AG08395 (cell line): ENCODE measurements at places on chromosomes 3 and 15.
A peak's percentile ranks its signal among the peaks of the same experiment; 100 is the strongest.

DNA sequence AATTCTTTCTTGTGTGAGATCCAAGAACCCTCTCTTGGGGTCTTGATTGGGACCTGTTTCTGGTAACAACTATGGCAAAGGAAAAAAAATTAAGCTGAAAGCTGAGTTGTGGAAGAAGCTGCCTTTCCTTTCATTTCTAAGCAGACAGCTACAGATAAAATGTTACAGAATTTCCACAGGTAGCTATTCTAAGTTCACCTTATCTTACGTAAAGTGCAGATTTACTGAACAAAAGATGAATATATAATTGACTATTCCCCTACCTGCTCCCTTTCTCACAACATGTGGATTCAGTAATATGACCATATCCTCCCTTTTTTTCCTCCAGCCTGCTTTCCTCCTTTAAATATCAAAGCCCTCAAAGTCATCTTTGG, 36.6 kb downstream of the CLEC3B start:
- no peak for DNase-seq

- DNase-seq: no peak
These were observed 2.1 kb downstream of the ACOX2 start for GRCh38 chr3:58534592-58535494.

GRCh38 chr3:61645148-61645547, 83.8 kb downstream of the PTPRG start:
- no peak for DNase-seq

GRCh38 chr3:52539010-52539653, 2.7 kb downstream of the UQCC5 start:
- no peak for DNase-seq

DNA sequence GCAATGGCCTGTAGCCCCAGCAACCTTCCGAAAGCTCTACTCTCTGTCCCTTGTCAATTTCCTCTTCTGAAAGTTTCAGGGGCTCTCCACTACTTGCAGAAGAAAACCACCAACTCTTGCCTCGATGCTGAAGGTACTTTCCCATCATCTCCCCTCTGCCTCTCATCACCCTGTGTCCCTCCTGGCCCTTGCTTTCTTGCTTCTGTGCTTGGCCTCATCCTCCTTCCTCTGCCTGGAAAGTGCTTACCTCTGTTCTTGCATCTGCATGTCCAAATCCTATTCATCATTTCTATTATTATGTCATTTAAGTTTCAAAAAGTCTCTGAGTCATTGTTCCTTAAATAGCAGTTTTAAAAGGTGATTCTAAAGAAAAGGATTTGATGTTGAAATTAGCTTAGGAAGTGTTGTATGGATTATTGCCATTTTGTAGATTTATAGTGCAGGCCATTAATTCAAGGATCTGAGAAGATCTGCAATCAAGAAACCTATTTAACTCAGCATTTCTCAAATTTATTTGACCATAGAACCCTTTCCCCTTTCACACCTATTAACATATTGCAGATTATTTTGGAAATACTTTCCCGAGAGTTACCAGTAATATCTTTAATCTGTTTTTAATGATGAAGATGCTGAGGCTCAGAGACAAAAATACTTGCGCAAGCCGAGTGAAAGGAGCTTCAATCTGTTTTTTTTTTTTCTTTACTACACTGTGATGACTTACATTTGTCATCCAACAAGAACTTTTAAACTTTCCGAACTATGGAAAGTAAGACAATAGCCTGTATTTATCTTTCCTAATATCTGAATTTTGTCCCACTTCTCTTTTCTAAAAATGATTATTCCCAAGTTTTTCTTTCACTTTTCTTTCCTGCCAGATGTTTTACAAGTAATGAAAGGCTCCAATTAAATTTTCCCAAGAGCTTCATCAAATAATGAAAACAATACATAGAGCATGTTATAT, 22.3 kb upstream of the CFAP161 start:
- no peak for DNase-seq

DNA sequence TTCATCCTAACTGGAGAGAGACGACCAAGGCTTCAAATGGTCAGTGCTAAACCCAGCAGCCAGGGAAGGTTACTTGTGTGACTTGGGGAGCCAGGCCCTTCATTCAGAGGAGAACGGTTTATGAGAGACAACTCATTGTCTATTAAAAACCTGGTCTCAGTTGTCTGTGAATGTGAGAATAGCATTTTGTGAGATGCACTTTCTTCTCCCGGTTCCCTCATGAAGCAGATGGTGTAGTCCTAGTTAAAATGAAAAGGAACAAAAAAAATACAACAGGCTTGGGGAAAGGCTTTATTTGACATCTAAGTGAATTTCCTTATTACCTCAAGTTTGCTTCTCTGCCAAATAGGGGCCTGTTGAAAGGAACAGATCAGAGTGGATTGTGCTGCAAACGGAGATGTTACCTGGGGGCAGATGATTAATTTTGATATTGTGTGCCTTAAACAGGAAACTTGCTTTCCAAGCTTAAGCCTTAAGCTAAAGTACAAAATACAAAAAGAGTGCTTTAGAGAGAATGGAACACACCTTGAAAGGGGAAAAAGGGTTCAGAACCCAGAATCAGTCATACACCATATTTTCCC, 202.7 kb upstream of the BHLHE40 start:
- DNase-seq: no peak

- DNase-seq: no peak
These were observed 913 bp downstream of the IMPDH2 start for GRCh38 chr3:49028298-49028672.

GRCh38 chr3:16177962-16178627, 3.6 kb downstream of the GALNT15 start:
- peak; percentile 85 for DNase-seq

DNA sequence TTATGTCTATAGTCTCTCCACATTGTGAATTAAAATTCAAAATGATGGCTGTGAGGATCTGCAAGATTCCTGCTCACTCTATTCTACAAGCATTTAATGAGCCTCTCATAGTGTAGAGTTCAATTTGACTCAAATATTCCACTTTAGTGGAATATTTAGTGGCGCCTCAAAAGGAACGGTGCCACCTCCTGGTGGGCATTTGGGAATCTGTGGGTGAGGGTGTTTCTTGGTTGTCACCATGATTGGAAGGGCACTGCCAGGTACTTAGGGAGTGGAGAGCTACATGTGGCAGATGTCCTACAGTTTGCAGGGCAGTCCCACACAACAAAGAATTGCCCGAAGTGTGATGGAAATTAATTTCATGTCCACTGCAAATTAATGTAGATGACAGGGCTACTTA, 21.5 kb upstream of the KCNMB3 start:
- no peak for DNase-seq

- DNase-seq: no peak
These were observed 106.5 kb upstream of the SLC4A7 start for GRCh38 chr3:27590437-27591298.

GRCh38 chr3:126113733-126114442, 30.0 kb upstream of the SLC41A3 start:
- DNase-seq: no peak

DNA sequence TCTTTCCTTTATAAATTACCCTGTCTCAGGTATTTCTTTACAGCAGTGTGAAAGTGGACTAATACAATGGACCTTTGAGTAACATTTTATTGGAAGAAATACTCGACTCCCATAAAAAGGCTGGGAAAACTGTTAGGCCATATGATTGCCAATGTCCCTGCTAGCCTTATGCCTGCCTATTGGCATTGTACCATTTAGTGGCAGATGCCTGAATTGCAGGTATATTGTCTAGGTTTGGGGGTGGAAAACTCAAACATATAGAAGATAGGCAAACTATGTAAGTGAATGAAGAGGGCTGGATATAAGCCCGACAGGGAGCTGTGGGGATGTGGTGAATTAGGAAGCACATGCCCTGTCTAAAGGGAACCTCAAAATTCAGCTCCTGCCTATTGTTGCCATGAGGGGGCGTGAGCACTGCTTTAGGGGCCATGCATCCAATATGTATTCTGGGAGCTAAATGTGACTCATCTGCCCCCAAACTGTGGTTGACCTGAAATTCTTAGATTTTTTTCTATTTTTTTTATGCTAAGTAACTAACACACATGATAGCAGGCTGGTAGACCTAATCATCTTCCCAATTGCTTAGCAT, 65.2 kb upstream of the TRA2B start:
- DNase-seq: peak; percentile 16

GRCh38 chr3:128254967-128255366, 101.7 kb downstream of the EEFSEC start:
- DNase-seq: no peak

DNA sequence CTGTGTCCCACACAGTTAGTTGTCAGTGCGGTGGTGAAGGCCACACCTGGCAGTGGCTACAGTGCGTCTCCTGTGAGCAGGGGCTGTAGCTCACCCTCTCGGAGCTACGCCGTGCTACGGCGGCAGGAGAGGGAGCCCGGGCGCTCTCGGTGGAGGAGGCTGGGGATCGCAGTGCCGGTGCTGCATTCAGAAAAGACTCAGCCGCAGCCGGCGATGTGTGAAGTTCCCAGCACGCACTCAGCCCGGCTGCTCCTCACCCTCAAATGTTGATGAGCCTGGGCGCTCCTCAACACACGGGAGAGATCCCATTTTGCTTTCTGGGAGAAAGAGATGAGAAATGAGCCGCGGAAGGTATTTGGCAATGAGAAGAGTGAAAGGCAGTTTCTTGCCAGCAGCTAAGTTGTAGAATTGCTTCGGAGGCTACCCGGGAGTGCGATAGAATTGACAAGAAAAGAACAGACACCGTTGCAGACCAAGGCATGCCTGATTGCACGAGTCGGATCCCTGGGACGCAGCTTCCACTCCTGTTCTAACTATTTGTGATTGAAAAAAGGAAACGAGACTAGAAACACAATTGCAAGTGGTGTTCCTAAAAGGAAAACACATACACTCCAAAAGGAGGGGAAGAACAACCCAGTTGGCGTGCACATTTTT, at the start of gene UNC13C:
UNC13C (plus strand) TSS at position 189 of the 654 bp plus-strand sequence. CDS start 34,463 bp downstream, outside the sequence.
- DNase-seq: no peak

DNA sequence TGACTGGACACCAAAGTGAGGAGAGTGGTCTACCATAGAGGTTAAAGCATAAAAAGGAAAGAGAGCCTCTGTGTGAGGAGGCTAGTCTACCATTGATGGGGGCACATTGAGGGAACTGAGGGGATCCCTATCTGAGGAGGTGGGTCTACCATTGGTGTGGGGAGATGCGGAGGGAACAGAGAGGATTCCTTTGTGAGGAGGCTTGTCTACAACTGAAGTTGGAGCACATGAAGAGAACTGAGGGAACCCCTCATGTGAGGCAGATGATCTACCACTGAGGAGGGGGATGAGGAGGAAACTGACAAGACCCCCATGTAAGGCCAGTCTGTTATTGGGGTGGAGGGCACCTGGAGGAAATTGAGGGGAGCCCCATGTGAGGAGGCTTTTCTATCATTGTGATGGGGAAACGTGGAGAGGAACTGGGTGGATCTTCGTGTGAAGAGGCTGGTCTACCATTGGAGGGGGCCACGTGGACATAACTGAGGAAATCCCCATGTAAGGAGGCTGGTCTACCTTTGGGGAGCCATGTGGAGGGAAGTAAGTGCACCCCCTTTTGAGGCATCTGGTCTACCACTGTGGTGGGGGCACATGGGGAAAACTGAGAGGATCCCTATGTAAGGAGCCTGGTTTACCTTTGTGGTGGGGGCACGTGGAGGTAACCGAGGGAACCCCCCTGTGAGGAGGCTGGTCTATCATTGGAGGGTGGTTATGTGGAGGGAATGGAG, 160.1 kb downstream of the FBLN2 start:
- DNase-seq: no peak

GRCh38 chr15:31162721-31163510, 61.4 kb upstream of the TRPM1 start:
- DNase-seq: no peak

GRCh38 chr15:45776772-45777171, 141.9 kb downstream of the SQOR start:
- no peak for DNase-seq

- DNase-seq: no peak
These were observed 261.0 kb downstream of the PYDC2 start for GRCh38 chr3:191721990-191722389.

- DNase-seq: no peak
These were observed 80.1 kb downstream of the EOMES start for GRCh38 chr3:27641888-27642601.

GRCh38 chr3:168250415-168250861, 154.7 kb upstream of the GOLIM4 start:
- no peak for DNase-seq
